Osteoblast (primary cell): ENCODE measurements at places on chromosomes 7 and 10. TPM values are rescaled to one million over a fixed set of nuclear protein-coding genes. Genes with fewer than 3 reads are reported as not detected.

The GPR15LG gene
- not detected in 2 replicates for total RNA-seq

The PYROXD2 gene
- 11.6 and 12.4 TPM in 2 replicates for total RNA-seq

The RET gene
- under 0.01 TPM in 2 replicates for total RNA-seq

The VIPR2 gene
- not detected in 2 replicates for total RNA-seq

The TAS2R5 gene
- 0.72 and 1.8 TPM in 2 replicates for total RNA-seq

GRCh38 chr7:32020551-32021159, 49.6 kb downstream of the PDE1C start:
- peaks cover 4% of the 10 kb centered on the region for H3K4me1 ChIP-seq
- H3K4me3 ChIP-seq, result no peak overlapping the region
- H3K27ac ChIP-seq, result peak overlapping the region; percentile 33

DNA sequence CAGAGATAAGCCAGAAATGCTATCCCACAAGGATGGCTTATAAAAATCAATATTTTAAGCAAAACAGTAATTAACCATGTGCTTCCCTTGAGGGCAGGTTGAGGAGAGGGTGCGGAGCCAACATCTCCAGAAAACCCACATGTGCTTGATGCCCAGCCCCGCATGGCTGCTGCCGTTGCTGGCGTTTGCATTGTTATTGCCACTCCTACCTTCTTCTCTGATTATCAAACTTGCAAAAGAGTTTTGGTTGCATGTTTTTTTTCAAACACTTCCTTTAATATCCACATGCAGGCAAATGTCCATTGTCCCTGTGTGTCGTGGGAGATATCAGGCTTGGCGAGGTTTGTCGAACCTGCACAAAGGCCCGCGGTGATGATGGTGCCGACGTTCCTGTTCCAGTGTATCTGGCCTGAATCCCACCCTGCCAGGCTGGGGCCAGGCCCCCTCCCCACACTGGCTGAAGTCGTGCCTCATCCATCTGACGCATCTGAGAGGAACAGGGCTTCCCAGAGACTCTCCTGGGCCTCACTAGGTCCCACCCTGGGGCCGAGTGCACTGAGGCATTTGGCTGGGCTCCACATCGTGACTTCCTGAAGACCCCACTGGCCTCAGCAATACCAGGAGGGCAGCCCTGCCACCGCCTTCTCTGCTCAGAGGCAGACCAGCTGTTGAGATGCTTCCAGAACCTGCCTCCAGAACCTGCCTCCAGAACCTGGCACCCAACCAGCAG, 40.9 kb downstream of the TCERG1L start:
- no peaks in the 10 kb centered on the region for H3K36me3 ChIP-seq
- no peaks in the 10 kb centered on the region for H3K4me1 ChIP-seq
- no peak overlapping the region for H3K4me3 ChIP-seq
- no peaks in the 10 kb centered on the region for H3K27me3 ChIP-seq
- DNase-seq, result no peak
- no peak overlapping the region for H3K27ac ChIP-seq

DNA sequence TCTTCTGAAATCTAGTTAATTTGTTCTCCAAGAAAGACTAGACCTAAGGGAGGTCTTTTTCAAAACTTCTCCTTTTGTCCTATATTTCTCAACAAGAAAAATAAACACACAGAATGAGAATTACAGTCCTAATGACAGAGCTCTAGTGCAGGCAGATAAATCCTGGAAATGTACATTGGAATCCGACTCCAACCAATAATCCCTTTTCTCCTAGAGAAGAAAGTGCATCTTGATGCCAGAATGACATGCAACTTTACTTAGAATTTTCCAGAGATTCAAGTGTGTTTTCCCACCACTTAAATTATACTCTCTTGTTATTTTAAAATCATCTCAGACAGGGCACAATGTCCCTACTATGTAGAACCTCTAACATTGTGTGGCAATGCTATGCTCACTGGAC, 68.2 kb downstream of the MET start:
- H3K36me3 ChIP-seq, result peaks cover 21% of the 10 kb centered on the region
- no peak for DNase-seq
- peaks cover 30% of the 10 kb centered on the region for H3K4me1 ChIP-seq
- no peaks in the 10 kb centered on the region for H3K27me3 ChIP-seq

DNA sequence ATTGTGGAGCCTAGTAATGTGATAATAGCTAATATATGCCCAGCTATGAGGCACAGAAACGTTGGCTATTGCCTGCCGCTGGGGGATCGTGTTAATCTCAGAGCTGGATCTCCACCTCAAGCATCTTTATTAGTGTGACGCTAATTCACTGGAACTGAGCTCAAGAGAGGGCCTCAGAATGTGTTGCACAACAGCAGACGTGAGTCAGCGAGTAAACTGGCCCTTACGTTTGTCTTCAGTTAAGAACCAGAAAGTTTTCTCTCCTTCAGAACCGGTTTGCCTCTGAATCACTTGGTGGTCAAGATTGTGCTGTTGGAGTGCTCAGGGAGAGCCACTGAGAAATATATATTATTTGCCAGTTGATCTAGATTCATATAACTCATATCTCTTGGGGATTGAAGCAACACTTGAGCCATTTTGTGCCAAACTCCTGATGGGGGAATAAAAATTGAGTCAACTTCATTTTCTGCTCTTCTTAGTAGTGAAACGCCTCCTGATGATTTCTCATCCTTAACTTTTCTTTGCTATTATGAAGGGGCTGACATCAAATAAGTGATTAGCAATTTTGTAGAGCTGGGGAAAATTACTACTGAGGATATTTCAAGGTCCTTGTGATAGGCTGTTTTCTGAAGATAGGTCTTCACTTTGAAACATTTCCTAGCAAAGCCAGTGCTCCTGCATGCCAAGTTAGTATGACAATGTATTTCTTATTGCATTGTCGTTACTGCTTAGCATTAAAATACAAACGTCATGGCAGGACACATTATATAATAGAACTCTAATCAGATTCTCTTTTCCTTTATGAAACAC, 22.3 kb downstream of the BZW2 start:
- H3K4me3 ChIP-seq, result peak overlapping the region; percentile 13
- peaks cover 12% of the 10 kb centered on the region for H3K36me3 ChIP-seq
- DNase-seq, result peak; percentile 81
- H3K4me1 ChIP-seq, result peaks cover 32% of the 10 kb centered on the region
- H3K27me3 ChIP-seq, result no peaks in the 10 kb centered on the region
- peak overlapping the region; percentile 97 for H3K27ac ChIP-seq

DNA sequence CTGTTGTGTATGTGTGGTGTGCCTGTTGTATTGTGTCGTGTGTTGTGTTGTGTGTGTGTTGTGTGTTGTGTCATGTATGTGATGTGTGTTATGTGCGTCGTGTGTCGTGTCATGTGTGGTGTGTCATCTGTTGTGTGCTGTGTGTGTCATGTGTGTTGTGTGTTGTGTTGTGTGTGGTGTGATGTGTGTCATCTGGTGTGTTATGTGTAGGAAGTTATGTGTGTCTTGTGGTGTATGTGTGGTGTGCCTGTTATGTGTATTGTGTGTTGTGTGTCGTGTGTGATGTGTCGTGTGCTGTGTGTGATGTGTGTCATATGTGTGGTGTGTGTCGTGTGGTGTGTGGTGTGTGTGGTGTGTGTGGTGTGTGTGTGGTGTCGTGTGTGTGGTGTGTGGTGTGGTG, 145.2 kb downstream of the DNAJB6 start:
- no peaks in the 10 kb centered on the region for H3K36me3 ChIP-seq
- no peaks in the 10 kb centered on the region for H3K4me1 ChIP-seq
- no peaks in the 10 kb centered on the region for H3K27me3 ChIP-seq
- DNase-seq, result peak; percentile 22

DNA sequence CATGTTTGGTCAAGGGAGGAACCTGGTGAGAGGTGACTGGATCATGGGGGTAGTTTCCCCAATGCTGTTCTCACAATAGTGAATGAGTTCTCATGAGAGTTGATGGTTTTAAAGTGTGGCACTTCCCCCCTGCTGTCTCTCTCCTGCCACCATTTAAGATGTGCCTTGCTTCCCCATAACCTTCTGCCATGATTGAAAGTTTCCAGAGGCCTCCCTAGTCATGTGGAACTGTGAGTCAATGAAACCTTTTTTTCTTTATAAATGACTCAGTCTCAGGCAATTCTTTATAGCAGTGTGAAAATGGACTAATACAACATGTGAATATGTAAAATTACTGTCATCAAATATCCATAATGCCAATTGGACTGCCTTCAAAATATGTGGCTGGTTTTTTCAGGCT, 165.5 kb upstream of the TARP start:
- no peak for DNase-seq
- no peaks in the 10 kb centered on the region for H3K36me3 ChIP-seq
- H3K27me3 ChIP-seq, result no peaks in the 10 kb centered on the region
- H3K27ac ChIP-seq, result no peak overlapping the region
- no peak overlapping the region for H3K4me3 ChIP-seq
